Activated gamma-delta T cell treated with Interleukin-2 at 50 U/mL for 16 hours (primary cell): ENCODE measurements at places on chromosomes 16 and 17.

DNA sequence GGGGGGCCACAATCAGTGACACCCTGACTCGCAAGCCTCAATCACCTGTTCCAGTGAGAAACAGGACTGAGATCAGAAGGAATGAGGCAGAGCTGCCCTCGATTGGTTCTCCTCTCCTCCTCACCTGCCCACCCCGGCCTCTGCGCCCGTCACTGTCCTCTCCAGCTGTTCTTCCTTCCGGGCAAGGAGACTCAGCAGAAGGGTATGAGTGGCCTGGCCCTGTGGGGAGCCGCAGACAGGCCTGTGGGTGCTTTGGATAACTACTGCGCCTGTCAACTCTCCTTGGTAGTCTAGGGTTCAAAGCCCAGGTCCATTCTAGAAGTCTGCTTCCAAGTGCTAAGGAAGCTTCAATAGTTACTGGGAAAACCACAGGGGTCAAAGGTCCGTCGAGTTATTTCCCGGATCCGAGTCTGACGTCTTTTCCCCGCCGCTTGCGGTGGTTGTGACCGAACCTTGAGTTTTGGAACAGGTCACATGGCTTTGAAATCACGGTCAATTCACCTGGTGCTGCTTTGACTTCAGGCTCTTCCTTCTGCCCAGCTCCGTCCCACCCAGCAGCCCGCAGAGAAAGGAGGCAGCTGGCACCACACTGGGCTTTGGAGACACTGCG, 8.3 kb downstream of the CARD14 start:
- no peak for DNase-seq

- DNase-seq, result no peak
Measured at GRCh38 chr16:2042171-2042985, 5.3 kb downstream of the NTHL1 start.

DNA sequence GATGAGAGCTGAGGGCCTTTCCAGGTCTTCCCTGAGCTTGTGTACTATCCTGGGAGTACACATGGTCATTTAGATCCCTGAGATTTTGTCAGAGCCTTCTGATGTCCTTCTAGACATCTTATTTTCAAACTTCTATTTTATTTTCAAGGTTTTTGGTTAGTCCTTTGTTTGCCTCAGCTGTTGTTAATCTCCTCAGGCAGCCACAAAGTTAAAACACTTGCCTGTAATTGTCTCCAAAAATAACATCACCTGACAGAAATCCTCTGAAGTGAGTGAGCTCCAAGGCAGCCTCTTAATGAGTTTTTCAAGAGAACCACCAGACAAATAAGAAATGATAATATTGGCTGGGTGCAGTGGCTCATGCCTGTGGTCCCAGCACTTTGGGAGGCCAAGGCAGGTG, 43.8 kb upstream of the CPHXL start:
- no peak for DNase-seq

DNA sequence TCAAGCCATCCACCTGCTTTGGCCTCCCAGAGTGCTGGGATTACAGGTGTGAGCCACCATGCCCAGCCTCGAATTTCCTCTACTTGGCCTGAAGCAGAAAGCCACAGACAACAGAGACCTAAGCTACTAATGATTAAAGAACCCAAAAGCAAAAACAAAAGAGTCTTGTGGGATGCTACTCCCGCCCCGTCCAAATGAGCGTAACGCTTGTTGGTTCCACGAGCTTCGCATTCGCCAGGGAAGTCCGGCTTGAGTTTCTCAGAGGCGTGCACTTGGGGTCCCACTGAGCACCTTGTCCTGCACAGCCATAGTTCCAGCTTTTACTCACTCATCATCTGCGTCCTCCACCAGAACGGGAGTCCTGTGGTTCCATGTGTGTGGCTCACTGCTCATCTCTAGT, 16.0 kb downstream of the CEP295NL start:
- no peak for DNase-seq

GRCh38 chr17:83009414-83010205, 69.8 kb upstream of the METRNL start:
- DNase-seq, result no peak

- DNase-seq, result no peak
Measured at GRCh38 chr17:9241774-9242496, 220.6 kb downstream of the NTN1 start.

GRCh38 chr17:40551879-40552768, 13.1 kb downstream of the CCR7 start:
- no peak for DNase-seq

- no peak for DNase-seq
Measured at GRCh38 chr17:58398574-58399266, 18.6 kb downstream of the RNF43 start.

DNA sequence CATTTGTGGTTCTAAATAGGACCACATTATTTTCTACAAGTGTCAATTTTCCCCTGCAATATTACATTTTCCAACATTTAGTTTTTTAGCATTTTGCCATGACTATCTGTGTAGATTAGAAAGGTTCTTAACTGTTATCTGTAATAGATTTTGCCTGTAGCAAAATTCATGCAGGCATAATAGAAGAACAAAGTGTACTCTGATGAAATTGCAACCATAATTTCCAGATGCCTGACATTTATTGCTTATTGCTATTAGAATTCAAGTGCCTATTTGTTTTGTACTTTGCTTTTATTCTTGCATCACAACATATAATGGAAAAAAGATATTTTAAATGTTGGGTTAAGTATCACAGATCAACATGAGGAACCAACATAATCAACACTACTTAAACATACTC, 337.7 kb downstream of the TOX3 start:
- DNase-seq, result no peak

DNA sequence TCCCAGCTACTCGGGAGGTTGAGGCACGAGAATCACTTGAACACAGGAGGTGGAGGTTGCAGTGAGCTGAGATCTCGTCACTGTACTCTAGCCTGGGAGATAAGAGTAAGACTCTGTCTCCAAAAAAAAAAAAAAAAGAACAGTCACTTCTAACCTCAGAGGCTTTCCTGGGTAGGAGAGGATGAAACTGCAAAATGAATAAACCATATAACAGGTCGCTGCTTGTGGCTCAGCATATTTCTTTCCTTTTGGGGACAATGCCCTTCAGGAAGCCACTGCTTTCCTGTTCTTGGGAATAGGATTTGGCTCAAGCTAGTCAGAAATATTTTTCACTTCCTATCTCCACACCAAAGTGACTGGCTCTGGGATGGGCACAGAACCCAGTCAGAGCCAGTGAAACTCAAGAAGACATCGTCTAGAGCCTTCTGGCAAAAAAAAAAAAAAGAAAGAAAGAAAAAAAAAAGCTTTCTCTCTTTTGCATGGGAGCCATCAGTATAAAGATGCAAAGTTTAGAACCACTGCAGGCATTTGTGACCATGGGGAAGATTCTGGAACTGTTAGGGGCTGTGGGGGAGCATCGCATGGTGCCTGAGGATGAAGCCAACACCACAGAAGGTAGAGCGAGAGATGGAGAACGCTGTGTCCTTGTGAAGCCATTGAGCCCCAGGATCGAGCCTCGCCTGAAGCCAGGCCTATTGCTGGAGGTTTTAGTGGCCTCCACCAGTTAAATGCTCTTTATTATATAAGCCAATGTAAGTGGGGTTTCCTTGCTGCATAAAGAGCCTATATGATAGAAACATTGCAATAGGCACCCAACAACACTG, 71.8 kb upstream of the MRTFB start:
- no peak for DNase-seq

DNA sequence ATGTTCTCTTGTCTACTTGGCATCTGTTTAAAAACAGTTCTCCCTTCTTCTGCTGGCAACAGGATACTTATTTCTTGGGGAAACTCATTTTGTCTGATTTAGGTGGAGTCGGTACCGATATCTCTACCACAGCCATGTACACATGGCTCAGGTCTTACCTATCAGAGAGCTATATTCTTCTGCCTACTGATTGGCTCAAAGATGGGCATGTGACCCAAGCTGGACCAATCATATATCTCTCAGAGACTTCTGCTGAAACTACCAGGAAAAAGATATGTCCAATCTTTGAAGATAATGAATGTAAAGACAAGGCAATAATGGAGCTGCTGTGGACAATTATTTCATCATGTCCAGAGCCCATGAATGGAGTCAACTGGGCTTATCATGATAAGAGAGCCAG, 21.6 kb upstream of the SHISA9 start:
- no peak for DNase-seq

DNA sequence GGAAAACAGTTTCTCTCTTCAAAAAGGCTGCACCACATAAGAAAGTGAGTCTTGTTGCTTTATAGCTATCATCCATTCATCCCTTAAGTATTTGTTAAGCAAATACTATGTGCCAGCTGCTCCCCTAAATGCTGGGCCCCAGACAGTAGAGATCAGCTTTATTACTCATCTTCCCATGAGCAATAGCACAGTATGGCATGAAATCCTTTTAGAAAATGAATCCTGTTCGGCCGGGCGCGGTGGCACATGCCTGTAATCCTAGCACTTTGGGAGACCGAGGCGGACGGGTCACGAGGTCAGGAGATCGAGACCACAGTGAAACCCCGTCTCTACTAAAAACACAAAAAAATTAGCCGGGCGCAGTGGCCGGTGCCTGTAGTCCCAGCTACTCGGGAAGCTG, 99.5 kb downstream of the MYO1D start:
- DNase-seq, result no peak

GRCh38 chr16:11460820-11461594, 115.7 kb downstream of the RMI2 start:
- no peak for DNase-seq

DNA sequence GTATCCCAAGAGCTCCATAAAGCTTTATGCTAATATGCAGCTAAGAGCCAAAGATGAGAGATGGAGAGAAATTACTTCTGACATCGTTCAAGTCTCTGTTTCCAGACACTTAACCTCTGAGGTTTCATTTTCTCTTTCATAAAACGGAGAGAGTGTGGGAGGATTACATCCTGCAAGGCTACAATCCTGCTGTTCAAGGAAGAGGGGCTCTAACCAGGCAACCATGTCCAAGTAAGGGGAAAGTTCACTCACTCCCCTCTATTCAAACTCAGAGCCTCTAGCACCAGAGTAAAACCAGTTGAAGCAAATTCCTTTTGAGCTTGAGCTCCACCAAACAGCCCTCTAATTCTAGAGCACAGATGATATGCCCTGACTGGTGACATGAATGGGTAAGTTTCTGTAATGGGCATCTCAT, 397.4 kb downstream of the NPIPA8 start:
- no peak for DNase-seq

- DNase-seq, result no peak
Measured at GRCh38 chr17:488993-489757, 136.6 kb upstream of the RPH3AL start.

DNA sequence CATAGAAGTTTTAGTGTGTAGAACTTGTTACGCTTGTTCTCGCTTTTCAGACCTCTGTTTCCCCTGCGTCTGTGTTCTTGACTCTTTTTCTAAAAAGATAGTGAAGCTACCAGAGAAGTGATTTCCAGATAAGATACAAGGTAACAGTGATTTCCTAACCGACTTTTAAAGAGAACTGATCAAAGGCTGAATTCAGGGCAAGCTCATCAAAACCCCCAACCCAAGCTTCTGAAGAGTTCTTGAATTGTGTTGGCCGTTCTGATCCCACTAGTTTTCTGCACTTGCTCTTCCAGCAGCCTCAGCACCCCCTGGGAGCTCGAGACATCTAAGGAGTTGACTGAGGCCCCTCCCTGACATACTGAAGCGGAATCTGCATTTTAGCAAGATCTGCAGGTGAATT, 12.7 kb upstream of the NSMCE1 start:
- DNase-seq, result no peak

- no peak for DNase-seq
Measured at GRCh38 chr16:20612551-20613480, 36.6 kb upstream of the ACSM2B start.

DNA sequence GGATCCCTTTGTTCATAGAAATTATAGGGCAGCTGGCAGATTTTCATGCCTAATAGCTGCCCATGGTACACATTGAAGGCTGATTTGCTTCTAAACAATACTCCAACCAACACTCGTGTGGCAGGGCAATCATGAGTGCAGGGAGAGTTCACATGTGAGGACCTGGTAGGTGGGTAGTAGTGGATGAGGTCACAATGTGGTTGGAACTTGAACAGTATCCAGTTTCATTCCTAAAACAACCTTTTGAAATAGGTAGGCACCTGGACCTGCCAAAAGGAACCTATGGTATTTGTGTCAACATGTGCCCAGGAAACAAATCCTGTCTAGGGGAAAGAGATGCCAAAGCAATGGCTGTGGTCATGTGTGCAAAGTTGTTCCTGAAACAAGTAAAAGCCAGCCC, 32.8 kb downstream of the CCL4 start:
- DNase-seq, result no peak

- DNase-seq, result no peak
Measured at GRCh38 chr16:11581678-11582077, 5.0 kb downstream of the LITAF start.

DNA sequence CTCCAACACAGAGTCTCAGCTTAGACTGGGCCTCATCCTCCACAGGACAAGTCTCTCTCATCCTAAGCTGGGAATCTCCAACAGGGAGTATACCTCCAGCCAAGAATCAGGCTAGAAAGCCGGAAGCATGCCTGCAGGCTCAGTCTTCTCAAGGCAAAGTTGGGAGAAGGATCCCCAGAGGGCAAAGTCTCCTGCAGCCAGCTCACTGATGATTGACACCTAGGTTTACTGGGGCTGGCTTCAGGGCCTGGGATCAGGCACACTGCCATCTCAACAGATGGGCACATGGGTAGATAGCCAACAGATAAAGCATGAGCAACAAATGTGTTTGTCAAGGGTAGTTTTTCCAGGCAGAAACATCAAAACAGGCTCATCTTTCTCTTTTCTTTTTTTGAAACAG, 56.1 kb upstream of the TOX3 start:
- DNase-seq, result no peak

GRCh38 chr17:63932721-63933120, 590 bp upstream of the CD79B start:
- DNase-seq, result no peak

GRCh38 chr16:50281391-50282009, 15.1 kb downstream of the ADCY7 start:
- DNase-seq, result no peak

DNA sequence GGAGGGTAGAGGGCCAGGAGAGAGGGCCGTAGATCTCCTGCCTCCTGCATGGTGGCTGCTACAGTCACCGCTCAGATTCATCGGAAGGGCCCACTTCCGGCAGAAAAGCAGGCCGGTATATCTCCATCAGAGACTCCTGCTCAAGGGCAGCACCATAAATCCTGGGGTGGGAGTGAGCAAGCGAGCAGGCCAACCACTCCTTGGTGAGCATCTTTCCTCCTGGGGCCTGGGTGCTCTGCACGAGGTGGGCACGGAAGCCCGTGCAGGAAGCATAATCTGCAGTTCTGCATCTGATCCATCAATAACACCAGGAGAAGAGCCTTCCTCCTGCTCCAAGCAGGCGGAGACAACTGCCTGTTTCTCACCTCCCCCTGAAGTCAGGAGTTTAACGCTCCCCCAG, 57.4 kb upstream of the TMEM132E start:
- no peak for DNase-seq

GRCh38 chr17:4522661-4523060, 24.0 kb downstream of the SPNS2 start:
- DNase-seq, result no peak

- DNase-seq, result no peak
Measured at GRCh38 chr16:54953461-54953860, 22.8 kb downstream of the IRX5 start.

- no peak for DNase-seq
Measured at GRCh38 chr16:53773150-53773846, 69.3 kb downstream of the FTO start.

GRCh38 chr16:71780521-71781089, 28.0 kb downstream of the AP1G1 start:
- DNase-seq, result no peak
